ENCODE measurements at places on chromosomes 11 and 22. TPM values are rescaled to one million over a fixed set of nuclear protein-coding genes. Genes with fewer than 3 reads are reported as not detected.

The CDC42BPG gene
- 1.1 TPM for total RNA-seq

The CCDC15 gene
- 9.9 TPM for total RNA-seq

DNA sequence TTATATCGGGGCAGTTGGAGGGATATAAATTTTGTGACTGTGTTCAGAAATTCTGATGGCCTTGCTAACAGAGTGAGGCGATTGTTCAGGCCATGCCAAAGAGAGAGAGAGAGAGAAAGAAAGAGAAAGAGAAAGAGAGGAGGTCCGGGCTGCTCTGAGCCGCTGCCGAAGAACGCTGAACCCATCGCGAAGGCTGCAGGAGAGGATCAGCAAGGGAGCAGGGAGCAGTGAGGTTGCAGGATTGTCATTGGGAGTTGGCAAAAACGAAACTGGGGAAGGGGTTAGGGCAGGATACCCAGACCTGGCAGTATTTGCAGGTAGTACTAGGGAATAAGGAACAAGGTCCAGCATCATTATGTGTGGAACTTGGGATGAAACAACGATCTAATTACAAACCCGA, 537.1 kb downstream of the INSC start:
- H3K36me3 ChIP-seq = no peaks in the 10 kb centered on the region
- no peak overlapping the region for H3K4me3 ChIP-seq
- H3K27me3 ChIP-seq = peaks cover 27% of the 10 kb centered on the region
- no peak overlapping the region for H3K27ac ChIP-seq
- no peak for DNase-seq
- no peaks in the 10 kb centered on the region for H3K4me1 ChIP-seq

DNA sequence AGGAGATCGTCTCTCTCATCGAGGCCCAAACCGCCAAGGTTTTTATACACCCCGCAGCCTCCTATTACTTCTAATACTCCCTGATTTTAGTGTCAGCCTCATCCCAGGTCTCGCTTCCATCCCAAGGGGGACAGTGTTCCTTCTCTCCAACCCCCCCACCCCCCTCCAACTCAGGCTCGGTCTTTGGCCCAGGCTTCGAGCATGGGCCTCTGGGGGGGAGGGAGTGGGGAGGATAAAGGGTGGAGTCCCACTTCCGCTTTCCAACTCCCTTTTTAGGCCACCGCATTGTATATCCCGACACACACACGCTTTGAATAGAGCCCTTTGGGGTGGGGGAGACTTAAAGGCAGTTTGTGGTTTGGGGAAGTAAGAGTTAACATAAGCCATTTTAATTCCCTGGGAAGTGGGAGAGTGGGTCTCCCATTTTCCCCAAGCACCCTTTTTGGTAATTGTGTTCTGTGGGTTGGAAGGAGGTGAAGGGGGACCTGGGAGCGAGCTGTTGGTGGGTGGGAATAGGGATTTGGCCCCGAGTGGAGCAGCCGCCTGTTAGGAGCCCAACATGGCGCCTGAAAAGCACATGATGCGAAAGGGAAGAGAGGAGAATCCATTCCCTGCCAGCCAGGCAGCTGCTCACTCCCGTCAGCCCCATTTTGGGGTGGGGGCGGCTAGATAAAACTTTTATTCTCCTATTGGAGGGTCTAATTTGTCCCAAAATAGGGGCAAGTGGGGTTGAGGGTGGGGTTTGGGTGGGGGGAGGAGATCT, 844 bp downstream of the PCF11 start:
- H3K4me3 ChIP-seq = peak overlapping the region; percentile 99
- DNase-seq = peak; percentile 49
- peaks cover 42% of the 10 kb centered on the region for H3K4me1 ChIP-seq
- H3K27me3 ChIP-seq = no peaks in the 10 kb centered on the region
- peaks cover 25% of the 10 kb centered on the region for H3K36me3 ChIP-seq

- H3K4me1 ChIP-seq = no peaks in the 10 kb centered on the region
- no peak for DNase-seq
- H3K27ac ChIP-seq = no peak overlapping the region
- no peaks in the 10 kb centered on the region for H3K27me3 ChIP-seq
These were observed 350.1 kb upstream of the C11orf87 start for GRCh38 chr11:109071712-109072524.

- no peak overlapping the region for H3K4me3 ChIP-seq
- peak overlapping the region; percentile 71 for H3K27ac ChIP-seq
- no peak for DNase-seq
- peaks cover 13% of the 10 kb centered on the region for H3K36me3 ChIP-seq
- H3K4me1 ChIP-seq = peaks cover 79% of the 10 kb centered on the region
These were observed 9.4 kb downstream of the PIK3IP1 start for GRCh38 chr22:31282748-31283468.

DNA sequence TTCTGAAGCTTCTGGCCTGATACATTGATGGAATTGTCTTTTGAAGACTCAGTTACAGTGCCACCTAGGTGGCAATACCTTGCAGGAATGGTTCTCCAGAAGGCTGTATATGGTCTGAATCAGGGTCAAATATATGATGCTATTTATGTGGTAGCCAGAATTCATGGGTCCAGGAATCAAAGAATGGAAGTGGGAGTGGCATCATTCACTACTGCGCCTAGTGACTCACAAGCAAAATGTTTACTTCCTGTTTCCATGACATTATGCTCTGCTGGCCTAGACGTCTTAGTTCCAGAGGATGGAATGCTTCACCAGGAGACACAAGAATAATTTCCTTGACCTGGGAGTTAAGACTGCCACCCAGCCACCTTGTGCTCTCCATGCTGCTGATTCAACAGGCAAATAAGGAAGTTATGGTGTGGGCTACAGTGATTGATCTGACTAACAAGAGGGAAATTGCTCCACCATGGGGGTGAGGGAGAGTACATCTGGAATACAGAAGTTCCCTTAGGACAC, 491.8 kb downstream of the ETS1 start:
- H3K27ac ChIP-seq = no peak overlapping the region
- peaks cover 7% of the 10 kb centered on the region for H3K4me1 ChIP-seq
- DNase-seq = no peak
- peaks cover 2% of the 10 kb centered on the region for H3K36me3 ChIP-seq
- H3K27me3 ChIP-seq = no peaks in the 10 kb centered on the region

DNA sequence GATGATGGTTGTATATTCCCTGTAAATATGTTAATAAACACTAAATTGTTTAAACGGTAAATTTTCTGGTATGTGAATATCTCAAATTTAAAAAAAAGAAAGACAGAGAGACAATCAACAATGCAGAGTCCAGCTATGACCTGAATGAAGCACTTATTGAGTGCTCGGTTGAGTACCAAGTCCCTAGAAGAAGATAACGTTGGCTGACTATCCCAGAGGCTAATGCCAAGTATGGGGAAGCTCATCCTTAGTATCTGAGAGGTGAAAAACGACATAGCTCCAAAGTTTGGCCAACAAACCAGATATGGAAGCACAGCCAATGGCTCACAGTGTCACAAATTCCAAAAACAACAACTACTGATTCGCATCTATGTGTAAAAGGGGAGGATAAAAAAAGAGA, 71.3 kb downstream of the RSF1 start:
- H3K27me3 ChIP-seq = no peaks in the 10 kb centered on the region
- no peaks in the 10 kb centered on the region for H3K4me1 ChIP-seq
- no peak for DNase-seq
- no peaks in the 10 kb centered on the region for H3K36me3 ChIP-seq
- no peak overlapping the region for H3K4me3 ChIP-seq
- H3K27ac ChIP-seq = no peak overlapping the region
